Glutamatergic neuron (in vitro differentiated cells): ENCODE measurements at places on chromosomes 1 and 21. TPM values are rescaled to one million over a fixed set of nuclear protein-coding genes. Genes with fewer than 3 reads are reported as not detected.

Gene ESRRG
- 9.0 TPM for total RNA-seq

Gene RPS27
- total RNA-seq, result 881 TPM

DNA sequence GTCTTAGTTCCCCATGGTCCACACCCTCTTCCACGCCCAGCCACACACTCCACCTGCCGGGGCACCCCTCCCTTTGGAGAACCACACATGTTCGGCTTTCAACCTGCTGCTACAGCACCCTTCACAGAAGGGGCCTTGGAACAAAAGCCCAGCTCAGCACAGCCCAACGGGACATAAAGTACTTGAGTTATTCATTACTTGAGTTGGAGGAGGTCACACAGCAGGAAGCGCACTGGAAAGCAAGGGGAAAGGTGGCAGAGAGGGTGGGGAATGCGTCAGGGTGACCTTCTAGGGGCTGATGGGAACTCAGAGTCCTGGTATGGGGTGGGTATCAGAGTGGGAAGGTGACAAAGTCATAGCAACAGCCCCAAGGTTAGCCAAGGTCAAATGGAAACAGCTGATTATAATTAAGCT, 3.0 kb upstream of the ATP1B1 start:
- H3K27ac ChIP-seq, result no peak overlapping the region
- no peak overlapping the region for H3K4me3 ChIP-seq
- DNase-seq, result no peak
- peaks cover 5% of the 10 kb centered on the region for H3K36me3 ChIP-seq
- peaks cover 15% of the 10 kb centered on the region for H3K4me1 ChIP-seq

DNA sequence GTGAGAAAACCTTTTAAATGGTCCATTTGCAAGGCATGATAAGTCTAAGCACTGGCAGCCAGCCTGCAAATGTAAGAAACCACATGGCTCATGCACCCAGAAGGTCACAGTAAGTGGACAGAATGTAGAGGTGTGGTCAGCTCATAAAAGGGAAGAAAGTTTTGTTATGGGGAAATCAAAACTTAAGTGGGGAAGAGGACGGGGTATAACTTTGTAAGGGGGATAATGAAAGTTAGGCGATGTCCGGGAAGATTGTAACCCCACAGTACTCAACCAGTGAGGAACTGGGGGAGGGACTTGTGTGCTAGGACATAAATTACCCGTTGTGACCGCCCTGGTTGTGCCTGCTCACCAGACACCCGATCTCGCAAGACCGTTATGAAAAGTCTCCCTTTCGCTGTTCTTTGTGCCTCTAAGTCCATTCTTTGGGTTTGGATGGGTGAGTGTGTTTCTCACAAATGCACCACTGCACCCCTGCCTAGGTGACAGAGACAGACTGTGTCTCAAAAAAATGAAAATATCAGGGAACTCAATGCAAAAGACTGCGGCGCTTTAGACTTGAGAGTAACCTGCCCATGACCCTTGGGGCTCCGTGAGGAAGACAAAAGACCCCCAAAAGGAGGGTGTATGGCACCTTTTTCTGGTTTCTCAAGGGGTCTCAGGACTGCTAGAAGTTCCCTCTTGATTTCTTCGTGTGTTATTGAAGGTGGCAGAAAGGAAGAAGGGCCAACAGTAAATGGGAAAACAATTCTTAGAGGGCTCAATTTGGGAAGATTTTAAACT, 28.6 kb upstream of the ZNF496 start:
- no peaks in the 10 kb centered on the region for H3K4me1 ChIP-seq
- DNase-seq, result no peak
- H3K27ac ChIP-seq, result no peak overlapping the region
- H3K4me3 ChIP-seq, result no peak overlapping the region
- peaks cover 4% of the 10 kb centered on the region for H3K36me3 ChIP-seq

Gene TMEM240
- total RNA-seq, result 24.4 TPM

Gene RTCA
- total RNA-seq, result 49.7 TPM

- H3K4me3 ChIP-seq, result no peak overlapping the region
- H3K4me1 ChIP-seq, result peaks cover 30% of the 10 kb centered on the region
- no peak for DNase-seq
- H3K27ac ChIP-seq, result no peak overlapping the region
- peaks cover 11% of the 10 kb centered on the region for H3K27me3 ChIP-seq
- peaks cover 20% of the 10 kb centered on the region for H3K36me3 ChIP-seq
Measured at GRCh38 chr21:46388206-46388880, 64.4 kb downstream of the PCNT start.

Gene LDLRAD2
- not detected for total RNA-seq

- no peak overlapping the region for H3K27ac ChIP-seq
- H3K36me3 ChIP-seq, result no peaks in the 10 kb centered on the region
- no peaks in the 10 kb centered on the region for H3K27me3 ChIP-seq
- H3K4me1 ChIP-seq, result no peaks in the 10 kb centered on the region
- H3K4me3 ChIP-seq, result no peak overlapping the region
Measured at GRCh38 chr1:23816906-23817305, 8.3 kb downstream of the HMGCL start.

DNA sequence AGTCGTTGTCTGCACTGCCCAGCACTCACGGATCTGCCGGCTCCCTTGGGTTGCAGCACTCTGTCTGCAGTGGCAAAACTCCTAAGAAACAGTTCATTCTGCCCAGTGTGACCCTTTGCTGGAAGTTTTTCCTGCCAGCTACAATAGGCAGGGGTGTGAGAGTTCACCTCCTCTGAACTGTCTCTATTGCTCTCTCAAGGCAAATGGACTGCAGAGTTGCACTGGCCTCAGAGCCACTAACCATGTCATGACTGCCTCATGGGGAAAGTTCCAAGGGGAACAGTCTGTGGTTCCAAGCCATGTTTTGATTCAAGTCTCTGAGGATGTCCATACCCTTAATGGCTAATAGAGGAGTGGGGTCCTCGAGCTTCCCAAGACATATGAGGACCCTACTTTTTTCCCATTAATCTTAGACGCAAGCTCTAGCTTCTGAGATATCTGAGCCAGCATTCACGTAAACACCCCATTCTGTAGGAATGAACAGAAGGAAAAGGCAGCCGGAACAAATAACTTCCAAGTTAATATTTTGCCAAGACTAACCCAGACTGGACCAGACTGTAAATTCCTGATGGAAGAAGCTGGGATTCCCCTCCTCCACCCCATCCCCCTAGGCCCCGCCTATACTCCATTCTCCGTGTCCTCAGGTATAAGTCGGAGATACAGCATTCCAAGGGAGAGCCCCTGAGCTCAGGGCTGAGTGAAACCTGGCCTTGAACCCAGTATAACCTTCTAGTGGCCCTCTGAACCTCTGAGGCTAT, 93.8 kb upstream of the AKT3 start:
- H3K36me3 ChIP-seq, result no peaks in the 10 kb centered on the region
- H3K4me3 ChIP-seq, result no peak overlapping the region
- H3K4me1 ChIP-seq, result peaks cover 13% of the 10 kb centered on the region
- DNase-seq, result no peak

DNA sequence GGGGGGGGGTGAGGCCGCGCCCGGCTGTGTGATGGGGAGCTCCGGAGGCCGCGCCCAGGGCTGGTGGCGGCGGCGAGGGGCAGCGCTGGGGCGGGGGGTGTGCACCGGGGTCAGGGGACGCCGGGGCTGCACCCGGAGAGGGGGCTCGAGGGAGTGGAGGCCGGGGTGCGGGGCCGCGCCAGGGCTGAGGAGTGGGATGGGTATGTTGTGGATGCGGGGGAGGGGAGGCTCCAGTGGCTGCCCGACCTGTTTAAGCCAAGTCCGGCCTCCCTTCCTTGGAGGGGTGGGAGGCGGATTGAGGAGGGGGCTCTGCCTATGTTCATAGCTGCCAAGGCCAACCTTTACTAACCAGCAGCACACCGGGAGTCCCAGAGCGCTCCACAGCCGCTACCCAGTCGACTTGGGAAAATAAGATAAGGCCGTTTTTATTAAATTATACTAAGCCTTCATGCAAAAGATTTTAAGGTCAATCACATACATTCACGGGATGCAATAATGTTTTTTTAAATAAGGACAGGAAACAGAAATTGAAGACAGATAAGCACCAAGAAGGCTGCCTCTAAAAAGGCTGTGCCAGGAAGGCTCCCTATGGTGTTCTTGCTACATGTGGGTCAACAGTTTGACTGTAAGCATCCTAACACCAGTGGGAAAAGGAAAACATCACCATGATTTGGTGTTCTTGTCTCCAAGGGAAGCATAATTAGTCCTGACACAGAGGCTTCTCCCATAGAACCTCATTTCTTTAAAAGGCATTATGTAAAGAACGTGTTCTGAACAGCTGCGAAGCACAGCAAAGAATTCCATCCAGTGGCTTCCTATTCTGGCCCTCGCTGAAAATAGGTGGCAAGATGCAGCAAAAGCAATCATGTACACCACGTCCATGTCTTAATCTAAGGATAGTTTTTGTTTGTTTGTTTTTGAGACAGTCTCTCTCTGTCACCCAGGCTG, 626 bp upstream of the HLCS start:
- H3K27ac ChIP-seq, result peak overlapping the region; percentile 33
- peak overlapping the region; percentile 82 for H3K4me3 ChIP-seq
- DNase-seq, result peak; percentile 57
- H3K27me3 ChIP-seq, result peaks cover 5% of the 10 kb centered on the region

GRCh38 chr1:156081917-156082308, 352 bp downstream of the MEX3A start:
- peaks cover 32% of the 10 kb centered on the region for H3K4me1 ChIP-seq
- H3K27me3 ChIP-seq, result peaks cover 26% of the 10 kb centered on the region
- peak overlapping the region; percentile 82 for H3K4me3 ChIP-seq
- DNase-seq, result no peak

Gene G0S2
- 2.5 TPM for total RNA-seq

Gene KCNC4
- total RNA-seq, result 9.7 TPM

DNA sequence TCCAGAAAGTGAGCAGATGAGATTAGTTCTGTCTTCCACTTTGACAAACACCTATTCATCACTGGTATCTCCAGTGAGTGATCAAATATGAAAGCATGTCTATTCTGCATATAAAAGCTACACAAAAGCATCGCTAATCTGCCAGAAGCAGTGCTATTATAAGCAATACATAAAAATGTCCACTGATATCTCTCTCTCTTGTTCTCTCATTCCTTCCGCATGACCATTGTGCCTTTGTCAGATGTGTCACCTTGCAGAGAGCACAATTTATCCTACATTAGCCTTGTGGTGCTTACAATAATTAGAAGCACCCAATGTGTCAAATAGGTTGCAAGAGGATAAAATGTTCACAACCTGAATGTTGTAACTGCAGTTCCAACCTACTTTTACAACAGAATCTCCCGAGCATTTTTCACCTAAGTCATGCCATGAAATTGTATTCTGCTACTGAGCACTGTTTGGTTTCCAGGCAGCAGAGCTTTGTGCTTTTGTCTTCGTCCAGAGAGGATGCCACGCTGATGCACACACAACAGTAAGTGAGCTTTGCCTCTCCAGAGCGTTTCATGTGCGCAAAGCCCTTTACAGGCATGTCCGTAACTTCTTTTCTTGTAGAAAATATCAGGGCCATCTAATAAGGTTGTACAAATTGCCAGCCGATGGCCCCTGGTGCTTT, 198.7 kb upstream of the PLD5 start:
- H3K4me1 ChIP-seq, result no peaks in the 10 kb centered on the region
- no peaks in the 10 kb centered on the region for H3K27me3 ChIP-seq
- no peak for DNase-seq
- no peak overlapping the region for H3K27ac ChIP-seq
- no peak overlapping the region for H3K4me3 ChIP-seq
- peaks cover 4% of the 10 kb centered on the region for H3K36me3 ChIP-seq

Gene BLZF1
- total RNA-seq, result 15.7 TPM

Gene ENAH
- total RNA-seq, result 265 TPM

DNA sequence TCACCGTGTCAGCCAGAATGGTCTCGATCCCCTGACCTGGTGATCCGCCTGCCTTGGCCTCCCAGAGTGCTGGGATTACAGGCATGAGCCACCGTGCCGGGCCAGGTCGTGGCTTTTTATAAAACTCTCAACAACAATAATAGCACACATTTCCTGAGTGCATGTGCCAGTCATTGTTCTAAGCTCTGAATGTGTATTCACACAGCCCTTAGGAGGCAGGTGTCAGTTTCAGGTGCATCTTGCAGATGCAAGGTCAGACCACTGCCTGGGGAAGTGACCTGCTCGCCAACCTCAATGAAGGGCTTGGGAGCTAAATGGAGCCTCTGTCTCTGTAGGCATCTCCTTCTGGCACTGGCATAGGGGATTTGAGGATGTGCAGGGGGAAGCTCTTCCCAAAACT, 1.6 kb upstream of the LEFTY2 start:
- no peak overlapping the region for H3K27ac ChIP-seq
- no peak overlapping the region for H3K4me3 ChIP-seq
- H3K4me1 ChIP-seq, result peaks cover 9% of the 10 kb centered on the region
- no peaks in the 10 kb centered on the region for H3K36me3 ChIP-seq
- no peak for DNase-seq

GRCh38 chr1:40844887-40845878, 17.0 kb downstream of the CITED4 start:
- peaks cover 6% of the 10 kb centered on the region for H3K27me3 ChIP-seq
- no peak for DNase-seq
- H3K36me3 ChIP-seq, result peaks cover 6% of the 10 kb centered on the region
- H3K4me1 ChIP-seq, result peaks cover 14% of the 10 kb centered on the region
- peak overlapping the region; percentile 55 for H3K4me3 ChIP-seq
- no peak overlapping the region for H3K27ac ChIP-seq
